Stimulated activated CD8-positive, alpha-beta memory T cell treated with anti-CD3 and anti-CD28 coated beads, Interleukin-4, amount 100 ng/mL, for 4 hours (primary cell): ENCODE measurements at places on chromosomes 3 and 15.

- no peak for DNase-seq
These were observed 978.6 kb downstream of the PLOD2 start for GRCh38 chr3:145182196-145182911.

DNA sequence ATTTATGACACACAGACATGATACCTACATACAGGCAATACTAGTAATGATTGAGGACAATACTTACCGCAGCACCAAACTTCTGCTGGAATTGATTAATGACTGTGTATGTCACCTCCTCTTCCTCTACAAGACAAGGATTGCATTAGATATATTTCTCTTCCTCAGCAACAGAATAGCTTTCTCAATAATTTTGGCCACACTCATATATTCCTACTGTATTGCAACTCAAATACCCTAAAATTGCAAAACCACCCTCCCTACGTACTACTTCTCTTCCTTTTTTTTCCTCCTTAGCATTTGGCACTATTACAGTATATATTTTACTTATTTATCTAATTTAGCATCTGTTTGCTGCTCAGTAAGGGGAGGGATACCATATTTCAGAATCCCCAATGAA, 14.8 kb downstream of the EXD1 start:
- DNase-seq, result no peak

DNA sequence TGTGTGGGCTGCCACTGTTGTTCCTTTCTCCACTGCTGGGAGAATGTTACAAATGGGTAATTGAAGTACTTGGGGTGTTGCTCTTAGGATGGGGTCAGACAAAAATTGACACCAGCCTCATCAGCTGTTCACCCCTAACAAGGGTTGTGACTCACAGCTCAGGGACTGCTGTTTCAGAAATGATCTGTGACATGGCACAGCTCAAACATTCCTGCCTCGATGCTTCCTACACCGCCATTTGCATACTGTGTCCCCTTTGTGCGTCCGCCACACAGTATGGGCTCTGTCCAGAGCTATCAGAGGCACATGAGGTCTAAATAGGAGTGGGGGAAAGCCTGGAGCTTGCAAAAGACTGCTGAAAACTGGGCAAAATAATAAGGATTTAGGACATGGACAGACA, 43.9 kb downstream of the CCNL1 start:
- no peak for DNase-seq

GRCh38 chr15:51195459-51195858, 100.8 kb upstream of the TNFAIP8L3 start:
- no peak for DNase-seq

- DNase-seq, result no peak
These were observed 3.8 kb downstream of the SCAMP2 start for GRCh38 chr15:74869372-74869725.

- no peak for DNase-seq
These were observed 257.1 kb upstream of the TRIM42 start for GRCh38 chr3:140420621-140421357.

DNA sequence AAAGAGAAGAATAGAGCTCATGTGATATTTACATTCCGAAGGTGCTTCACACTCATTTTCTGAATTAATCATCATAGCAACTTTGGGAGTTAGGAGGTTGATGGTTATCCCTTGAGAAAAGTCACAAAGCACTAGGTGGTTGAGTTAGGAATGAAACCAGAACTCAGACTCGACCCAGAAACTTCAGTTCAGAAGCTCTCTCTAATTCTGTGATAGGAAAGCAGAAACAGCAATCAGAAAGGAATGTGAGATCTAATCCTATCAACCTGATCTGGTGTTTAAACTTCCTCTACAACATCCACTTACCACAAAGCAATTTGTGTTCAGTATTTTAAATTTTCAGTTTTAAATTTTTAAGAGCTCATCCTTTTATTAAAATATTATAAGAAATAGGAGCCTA, 211.2 kb downstream of the CNTN3 start:
- DNase-seq, result no peak

GRCh38 chr3:195900436-195901355, 7.7 kb downstream of the TNK2 start:
- no peak for DNase-seq

- DNase-seq, result no peak
These were observed 110.5 kb downstream of the PGPEP1L start for GRCh38 chr15:98896802-98897732.

GRCh38 chr15:63392361-63393009, 10.8 kb upstream of the CA12 start:
- no peak for DNase-seq

DNA sequence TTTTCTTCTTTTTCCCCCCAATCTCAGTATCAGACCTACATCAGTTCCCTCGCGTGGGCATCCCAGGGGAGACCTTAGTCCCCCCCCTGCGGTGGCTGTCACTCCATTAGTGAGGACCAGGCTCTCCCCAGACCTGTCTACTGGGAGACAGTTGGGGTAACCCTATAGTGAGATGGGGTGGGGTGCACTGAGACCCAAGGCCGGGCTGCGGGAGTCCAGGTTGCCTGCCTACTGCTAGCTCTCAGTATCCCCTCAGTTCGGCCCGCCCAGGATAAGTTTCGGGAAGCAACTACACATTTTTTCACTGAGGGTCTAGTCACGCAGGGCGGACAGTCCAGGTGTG, 671 bp upstream of the DCUN1D1 start:
- DNase-seq, result no peak

DNA sequence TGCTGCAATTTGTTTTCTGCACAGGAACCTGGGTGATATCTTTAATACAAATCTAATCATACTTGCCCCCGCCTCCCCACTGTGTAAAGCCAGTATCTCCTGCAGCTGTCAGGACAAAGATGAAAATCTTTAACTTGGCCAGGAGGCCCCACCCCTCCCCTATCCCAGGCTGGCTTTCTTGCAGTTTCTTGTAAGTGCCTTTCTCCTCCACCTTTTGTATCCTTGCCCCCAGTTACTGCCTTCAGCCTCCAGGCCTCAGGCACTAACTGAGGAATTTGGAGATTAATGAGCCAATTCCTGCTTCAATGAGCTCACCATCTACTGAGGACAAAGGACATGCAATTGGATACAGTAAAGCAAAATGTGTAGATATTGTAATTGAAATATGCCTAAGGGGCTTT, 6.5 kb downstream of the GCSAM start:
- no peak for DNase-seq

GRCh38 chr15:80578206-80578595, 116.9 kb upstream of the ABHD17C start:
- no peak for DNase-seq

GRCh38 chr15:57503051-57503702, 88.5 kb upstream of the MYZAP start:
- no peak for DNase-seq

DNA sequence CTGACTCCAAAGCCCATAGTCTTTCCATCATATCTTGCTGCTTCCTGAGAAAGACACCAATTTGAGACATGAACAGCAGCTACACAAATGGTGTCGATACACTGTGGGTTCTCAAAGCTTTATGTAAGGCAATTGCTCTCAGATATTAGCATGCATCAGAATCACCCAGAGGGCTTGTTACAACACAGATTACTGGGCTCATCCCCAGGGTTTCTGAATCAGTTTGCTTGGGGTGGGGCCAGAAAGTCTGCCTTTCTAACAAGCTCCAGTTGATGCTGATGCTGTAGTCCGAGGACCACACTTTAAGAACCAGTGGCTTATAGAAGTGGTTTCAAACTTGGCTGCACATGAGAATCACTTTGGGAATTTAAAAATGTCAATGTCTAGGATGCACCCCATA, 86.5 kb downstream of the SEMA6D start:
- no peak for DNase-seq

GRCh38 chr3:148772835-148773234, 54.8 kb upstream of the CPB1 start:
- no peak for DNase-seq

GRCh38 chr3:31132132-31132769, 237.8 kb upstream of the GADL1 start:
- DNase-seq, result no peak

GRCh38 chr15:89586651-89587050, 11.4 kb downstream of the TICRR start:
- DNase-seq, result no peak

DNA sequence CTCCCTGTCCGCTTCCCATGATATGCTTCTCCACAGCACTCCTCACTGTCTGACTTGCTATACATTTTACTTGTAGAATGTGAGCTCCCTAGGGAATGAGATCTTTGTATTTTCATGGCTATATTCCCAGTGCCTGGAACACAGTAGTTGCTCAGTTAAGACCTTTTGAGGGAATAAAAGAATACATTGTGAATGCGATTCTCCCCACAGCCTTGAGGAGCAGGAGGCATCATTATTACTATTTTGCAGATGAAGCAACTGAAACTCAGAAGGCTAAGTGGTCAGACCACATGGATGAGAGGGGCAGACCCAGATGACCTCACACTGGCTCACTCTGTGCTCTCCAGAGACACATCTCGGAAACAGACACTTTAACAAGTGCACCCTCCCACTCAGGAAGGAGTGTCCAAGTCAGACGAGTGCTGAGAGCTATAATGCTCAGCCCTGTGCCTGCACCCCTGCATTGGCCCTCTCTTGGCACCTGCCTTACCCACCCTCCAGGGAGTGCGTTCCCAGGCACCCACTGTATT, 46.8 kb downstream of the SST start:
- DNase-seq, result no peak

GRCh38 chr15:85422607-85423006, 42.2 kb downstream of the AKAP13 start:
- no peak for DNase-seq

DNA sequence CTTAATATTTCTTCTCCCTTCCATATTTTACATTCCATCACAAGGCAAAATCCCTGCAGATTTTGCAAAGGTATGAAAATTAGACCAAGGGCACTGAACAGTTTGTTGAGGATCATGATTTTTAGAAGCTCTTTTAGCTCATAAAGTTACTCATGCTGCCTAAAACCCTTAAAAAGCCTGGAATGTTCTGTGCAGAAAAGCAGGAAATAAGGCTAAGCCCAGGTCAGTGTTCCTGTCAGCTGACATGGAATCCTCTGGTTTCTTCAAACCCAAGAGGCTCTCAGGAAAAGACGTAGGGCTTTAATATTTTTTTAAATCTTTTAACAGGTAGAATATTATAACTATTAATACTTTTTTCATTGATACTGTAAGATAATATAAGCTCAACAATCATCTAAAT, 8.2 kb downstream of the CBLB start:
- no peak for DNase-seq

GRCh38 chr3:196741249-196741889, 1.7 kb downstream of the PAK2 start:
- no peak for DNase-seq

- no peak for DNase-seq
These were observed at the start of gene ATP13A4 for GRCh38 chr3:193554811-193555210. Gene ATP13A4, minus strand, starts transcription at chr3:193554895. Its CDS starts 96 bp downstream, at chr3:193554799.

DNA sequence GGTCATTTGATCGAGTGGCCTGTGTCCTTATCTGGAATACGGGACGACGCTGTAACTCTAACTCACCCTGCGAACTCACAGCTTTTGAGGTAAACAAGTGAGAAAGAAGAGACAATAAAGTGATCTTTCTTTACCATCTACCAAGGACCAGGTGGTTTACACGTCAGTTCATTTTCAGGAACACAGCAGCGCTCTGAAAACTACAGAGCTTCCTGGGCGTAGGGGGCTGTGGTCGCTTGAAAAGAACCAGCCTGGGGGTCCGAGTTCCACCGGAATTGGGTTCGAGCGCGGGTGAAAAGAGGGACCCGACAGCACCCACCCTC, 357 bp downstream of the KIAA1143 start:
- no peak for DNase-seq

DNA sequence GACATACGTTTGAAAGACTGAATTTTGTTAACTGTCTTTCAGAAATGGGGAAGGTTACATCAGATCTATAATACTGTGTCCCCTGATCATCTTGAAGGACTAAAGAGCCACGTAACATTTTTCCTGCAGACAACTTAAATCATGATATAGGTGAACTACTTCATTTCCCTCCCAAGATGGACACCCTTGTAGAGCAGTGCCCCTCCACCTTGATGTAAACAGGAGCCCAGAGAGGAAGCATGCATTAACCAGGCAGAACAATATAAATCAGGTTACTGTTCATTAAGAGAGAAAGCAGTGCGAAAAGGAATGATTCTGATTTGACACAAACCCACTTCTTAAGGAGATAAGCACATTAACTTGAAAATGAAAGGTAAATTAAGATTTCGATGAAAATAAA, 36.1 kb downstream of the USP3 start:
- no peak for DNase-seq

- DNase-seq, result no peak
These were observed 7.0 kb downstream of the SFMBT1 start for GRCh38 chr3:53038679-53039375.

GRCh38 chr3:13012221-13012691, 61.0 kb downstream of the IQSEC1 start:
- DNase-seq, result no peak

- DNase-seq, result no peak
These were observed 9.2 kb upstream of the GRK7 start for GRCh38 chr3:141754032-141754431.

- no peak for DNase-seq
These were observed 168.3 kb upstream of the ICE2 start for GRCh38 chr15:60647246-60647645.

DNA sequence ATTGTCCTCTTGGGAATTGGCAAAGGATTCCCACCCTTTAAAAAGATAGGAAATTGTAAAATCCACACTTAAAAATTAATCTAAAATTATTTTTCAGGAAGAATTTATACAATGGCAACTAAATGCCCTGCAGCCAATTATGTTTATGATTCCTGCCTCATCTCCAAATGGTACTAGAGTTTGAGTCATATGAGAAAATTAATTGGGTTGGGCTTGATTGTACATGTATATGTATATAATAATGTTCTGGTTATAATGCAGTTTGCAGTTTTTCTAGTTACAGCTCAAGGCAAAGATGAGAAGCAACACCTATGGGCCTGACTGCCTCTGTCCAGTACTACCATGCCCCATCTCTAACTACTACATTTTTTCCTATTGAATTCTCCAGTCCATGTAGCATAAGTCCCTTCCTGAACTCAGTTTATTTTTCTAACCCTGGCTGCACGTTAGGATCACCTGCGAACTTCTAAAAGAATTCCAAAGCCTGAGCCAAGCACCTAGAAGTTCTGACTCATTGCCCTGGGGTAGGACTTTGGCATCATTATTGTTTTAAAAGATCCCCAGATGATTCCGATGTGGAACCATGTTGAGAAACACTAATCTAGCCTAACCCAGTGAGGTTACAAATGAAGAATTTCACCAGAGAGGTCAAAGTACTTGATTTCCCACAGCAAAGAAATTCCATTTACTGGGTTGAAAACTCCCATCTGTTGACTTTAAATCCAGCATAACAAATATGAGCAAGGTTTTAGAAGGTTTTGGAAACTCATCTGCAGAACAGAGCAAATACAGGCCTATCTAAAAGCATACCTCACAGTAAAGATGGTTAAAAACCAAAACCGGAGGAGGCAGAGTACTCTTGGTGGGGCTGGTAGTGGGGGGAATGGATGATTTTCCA, 19.4 kb downstream of the TGFBR2 start:
- DNase-seq, result no peak

- DNase-seq, result no peak
These were observed 62.5 kb upstream of the TLE3 start for GRCh38 chr15:70160267-70160666.
